ENCODE measurements at places on chromosomes 7 and 10. TPM values are rescaled to one million over a fixed set of nuclear protein-coding genes. Genes with fewer than 3 reads are reported as not detected.

The FKBP6 gene
- 0.26 TPM for polyA plus RNA-seq

The ASZ1 gene
- 0.80 TPM for polyA plus RNA-seq

The GIMAP1 gene
- polyA plus RNA-seq: 4.6 TPM

The MARCHF5 gene
- polyA plus RNA-seq: 69.0 TPM

The HELLS gene
- 25.8 TPM for polyA plus RNA-seq

Measured in right lung (tissue), 10 donors.